Pulmonary artery endothelial cell (primary cell): ENCODE measurements at places on chromosomes 3 and 15. TPM values are rescaled to one million over a fixed set of nuclear protein-coding genes. Genes with fewer than 3 reads are reported as not detected.
A peak's percentile ranks its signal among the peaks of the same experiment; 100 is the strongest.

DNA sequence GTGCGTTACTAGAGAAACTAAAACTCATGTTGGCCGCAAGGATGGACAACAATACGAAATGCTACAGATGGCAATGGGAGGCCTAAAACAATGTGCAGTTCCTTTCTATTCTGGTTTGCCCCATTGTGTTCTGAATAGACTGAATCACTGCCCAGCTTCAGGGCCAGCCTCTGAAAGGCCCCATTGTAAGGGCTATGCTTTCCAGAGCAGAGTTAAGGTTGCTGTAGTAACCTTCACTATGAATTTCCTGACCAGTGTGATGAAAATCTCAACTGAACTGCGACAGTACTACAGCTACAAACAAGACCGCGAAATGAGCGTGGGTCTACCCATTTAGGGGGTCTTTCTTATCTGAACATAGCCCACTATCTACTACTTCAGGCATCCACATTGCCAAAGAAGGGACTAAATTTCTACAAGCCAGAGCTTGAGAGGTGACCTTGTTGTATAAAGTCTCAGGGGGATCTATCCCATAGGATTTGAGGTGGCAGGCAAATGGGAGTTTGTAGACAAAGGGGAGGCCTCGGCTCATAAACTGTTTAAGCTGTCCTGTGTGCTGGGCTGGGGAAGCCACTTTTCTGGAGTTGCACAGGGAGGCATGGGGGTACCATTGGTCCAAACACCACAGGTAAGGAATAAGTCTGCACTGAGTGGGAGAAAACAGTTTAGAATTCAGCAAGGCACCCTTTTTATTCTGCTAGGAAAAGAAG is 80.1 kb downstream of the MYO1E start:
- DNase-seq = peak; percentile 78

The CLDN11 gene
- total RNA-seq = 60.2 and 227 TPM in 2 replicates

- no peak for DNase-seq
These were observed 63.3 kb downstream of the DOCK3 start for GRCh38 chr3:50737906-50738598.

- no peak for DNase-seq
These were observed 40.8 kb downstream of the KLHL25 start for GRCh38 chr15:85753791-85754452.

GRCh38 chr3:95923496-95924210 is 890.7 kb upstream of the EPHA6 start:
- DNase-seq = no peak

DNA sequence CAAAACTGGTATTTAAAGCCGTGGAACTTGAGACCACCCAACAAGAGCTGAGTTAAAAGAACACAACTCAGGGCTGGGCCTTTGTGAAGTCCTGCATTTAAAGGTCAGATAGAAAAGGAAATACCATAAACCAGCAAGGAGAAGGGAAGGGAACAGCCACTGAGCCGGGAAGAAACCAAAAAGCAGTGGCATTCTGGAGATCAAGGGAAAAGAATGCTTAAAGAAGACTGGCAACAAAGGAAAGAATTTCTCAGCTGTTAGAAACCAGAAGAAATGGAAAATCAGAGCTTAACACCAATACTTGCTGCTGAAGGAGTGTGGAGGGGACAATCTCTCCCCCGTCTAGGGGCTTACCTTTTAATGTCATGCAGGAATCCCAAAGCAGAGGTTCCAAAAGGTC is 247.4 kb upstream of the CHRNA7 start:
- no peak for DNase-seq

DNA sequence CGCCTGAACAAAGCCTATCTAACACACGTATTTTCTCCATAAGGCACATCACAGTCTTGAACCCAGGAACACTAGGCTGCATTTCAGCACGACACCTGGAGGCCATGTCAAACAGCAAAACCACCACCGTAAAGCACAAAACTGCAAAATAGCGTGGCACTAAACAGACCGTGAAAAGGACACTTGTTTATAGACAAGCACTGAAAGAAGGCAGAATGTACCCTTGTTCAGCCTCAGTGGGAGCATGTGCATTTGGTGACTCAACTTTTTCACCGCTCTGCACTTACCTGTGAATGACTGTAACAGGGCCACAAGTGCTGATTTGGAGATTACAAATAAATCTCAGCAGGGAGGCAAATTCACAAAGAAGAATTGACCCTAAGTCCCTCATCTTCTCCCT is 80.8 kb downstream of the ISG20 start:
- no peak for DNase-seq

The IMPG2 gene
- 0.33 and 0.78 TPM in 2 replicates for total RNA-seq

- DNase-seq = no peak
These were observed 11.3 kb downstream of the TMEM266 start for GRCh38 chr15:76070921-76071635.

- no peak for DNase-seq
These were observed 59.9 kb downstream of the SMAD6 start for GRCh38 chr15:66761726-66762595.

- DNase-seq = no peak
These were observed 12.3 kb upstream of the KPNA4 start for GRCh38 chr3:160577556-160578195.
